GM06990 (cell line): ENCODE measurements at places on chromosomes 16 and 17.

DNA sequence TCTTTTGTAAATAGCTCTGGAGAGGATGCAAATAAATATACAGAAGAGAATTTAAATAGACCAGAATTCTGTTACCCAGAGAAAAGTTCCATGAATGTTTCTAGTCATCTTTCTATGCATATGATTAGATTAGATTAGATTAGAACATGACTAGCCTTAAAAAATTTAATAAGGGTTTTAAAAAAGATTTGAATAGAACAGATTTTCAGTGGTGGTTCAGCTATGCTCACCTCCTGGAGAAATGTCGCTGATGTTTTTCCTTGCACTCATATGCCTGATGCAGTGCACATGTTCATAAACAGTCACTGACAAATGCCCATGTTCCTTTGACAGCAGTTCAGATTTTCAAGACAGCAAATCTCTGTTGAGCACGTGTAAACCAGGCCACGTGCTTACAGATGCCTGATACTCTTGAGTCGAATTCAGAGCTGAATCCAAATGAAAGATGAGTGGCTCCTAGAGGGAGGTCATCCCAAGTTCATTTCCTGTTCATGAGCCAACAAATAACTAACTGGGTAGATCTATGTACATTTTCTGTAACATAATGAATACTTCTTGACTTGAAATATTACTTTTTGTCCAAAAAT, 19.9 kb upstream of the RAB11FIP4 start:
- no peak for DNase-seq

GRCh38 chr17:17831208-17832031, 5.4 kb downstream of the SREBF1 start:
- no peak for DNase-seq

GRCh38 chr17:59375857-59376256, 44.4 kb downstream of the YPEL2 start:
- no peak for DNase-seq

- no peak for DNase-seq
Observed at GRCh38 chr17:1147664-1148063, 32.1 kb downstream of the ABR start.

DNA sequence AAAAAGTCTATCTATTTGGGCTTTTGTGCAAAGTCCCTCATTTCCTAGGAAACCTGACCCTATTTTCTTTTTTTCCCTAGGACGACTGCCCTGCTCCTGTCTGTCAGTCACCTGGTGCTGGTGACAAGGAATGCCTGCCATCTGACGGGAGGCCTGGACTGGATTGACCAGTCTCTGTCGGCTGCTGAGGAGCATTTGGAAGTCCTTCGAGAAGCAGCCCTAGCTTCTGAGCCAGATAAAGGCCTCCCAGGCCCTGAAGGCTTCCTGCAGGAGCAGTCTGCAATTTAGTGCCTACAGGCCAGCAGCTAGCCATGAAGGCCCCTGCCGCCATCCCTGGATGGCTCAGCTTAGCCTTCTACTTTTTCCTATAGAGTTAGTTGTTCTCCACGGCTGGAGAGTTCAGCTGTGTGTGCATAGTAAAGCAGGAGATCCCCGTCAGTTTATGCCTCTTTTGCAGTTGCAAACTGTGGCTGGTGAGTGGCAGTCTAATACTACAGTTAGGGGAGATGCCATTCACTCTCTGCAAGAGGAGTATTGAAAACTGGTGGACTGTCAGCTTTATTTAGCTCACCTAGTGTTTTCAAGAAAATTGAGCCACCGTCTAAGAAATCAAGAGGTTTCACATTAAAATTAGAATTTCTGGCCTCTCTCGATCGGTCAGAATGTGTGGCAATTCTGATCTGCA, 12.9 kb downstream of the TMEM98 start:
- DNase-seq = no peak

GRCh38 chr17:63665527-63666214, 34.3 kb downstream of the LIMD2 start:
- DNase-seq = no peak

- DNase-seq = no peak
Observed at GRCh38 chr17:19424934-19425868, 14.2 kb downstream of the RNF112 start.

DNA sequence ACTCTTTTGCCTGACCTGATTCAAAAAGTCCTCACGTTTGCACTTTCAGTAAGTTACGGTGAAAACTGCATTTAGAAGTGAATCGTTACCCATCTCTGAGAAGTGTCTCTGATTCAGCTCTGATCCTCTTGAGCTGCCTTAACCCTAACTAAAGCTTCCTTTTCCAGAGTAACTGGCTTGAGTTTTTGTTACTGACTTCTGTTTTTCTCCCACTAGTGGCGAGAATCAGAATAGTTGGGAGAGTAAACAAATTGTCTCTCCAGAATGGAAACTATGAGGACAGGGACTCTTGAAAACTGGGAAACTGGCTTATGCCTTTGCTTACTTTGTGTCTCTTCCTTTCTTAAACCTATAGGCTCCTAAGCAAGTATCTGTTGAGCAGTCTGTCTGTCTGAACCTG, 31.3 kb upstream of the KPNB1 start:
- DNase-seq = no peak

GRCh38 chr17:8910969-8911604, 43.6 kb upstream of the PIK3R6 start:
- DNase-seq = no peak

DNA sequence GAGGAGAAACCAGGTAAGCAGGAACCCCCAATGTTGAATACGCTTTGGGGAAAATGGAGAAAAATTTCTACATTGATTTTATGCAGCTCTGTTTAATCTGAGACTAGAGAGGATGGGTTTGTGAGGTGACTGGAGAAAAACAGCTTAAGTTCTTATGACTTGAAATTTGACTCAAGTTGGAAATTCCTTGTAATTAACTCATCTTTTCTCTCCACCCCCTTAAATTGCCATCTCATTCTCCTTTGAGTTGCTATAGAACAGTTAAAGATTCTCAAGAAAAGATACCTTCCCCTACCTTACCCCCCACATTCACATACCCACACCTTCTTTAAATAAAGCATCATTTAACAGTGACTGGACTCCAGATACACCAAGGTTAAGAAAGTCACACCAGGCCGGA, 24.2 kb downstream of the ZNRF1 start:
- DNase-seq = no peak

DNA sequence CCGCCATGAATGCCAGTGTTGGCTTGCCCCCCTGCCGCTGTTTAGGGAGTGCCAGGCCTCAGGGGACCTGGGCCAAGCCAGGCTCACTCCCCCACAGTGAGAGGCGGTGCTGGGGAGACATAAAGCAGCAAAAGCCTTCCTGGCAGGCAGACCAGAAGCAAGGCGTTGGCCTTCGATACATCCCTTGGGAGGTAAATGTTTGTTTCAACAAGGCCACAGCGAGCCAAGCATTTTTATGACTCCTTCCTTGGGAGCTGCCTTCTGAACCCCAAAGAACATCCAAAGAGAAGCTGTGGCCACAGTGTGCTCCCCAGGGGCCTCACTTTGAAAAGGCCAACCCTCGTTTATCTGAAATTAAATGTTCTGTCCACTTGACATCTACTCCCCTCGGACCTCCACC, 119.7 kb upstream of the CIBAR2 start:
- DNase-seq = no peak

DNA sequence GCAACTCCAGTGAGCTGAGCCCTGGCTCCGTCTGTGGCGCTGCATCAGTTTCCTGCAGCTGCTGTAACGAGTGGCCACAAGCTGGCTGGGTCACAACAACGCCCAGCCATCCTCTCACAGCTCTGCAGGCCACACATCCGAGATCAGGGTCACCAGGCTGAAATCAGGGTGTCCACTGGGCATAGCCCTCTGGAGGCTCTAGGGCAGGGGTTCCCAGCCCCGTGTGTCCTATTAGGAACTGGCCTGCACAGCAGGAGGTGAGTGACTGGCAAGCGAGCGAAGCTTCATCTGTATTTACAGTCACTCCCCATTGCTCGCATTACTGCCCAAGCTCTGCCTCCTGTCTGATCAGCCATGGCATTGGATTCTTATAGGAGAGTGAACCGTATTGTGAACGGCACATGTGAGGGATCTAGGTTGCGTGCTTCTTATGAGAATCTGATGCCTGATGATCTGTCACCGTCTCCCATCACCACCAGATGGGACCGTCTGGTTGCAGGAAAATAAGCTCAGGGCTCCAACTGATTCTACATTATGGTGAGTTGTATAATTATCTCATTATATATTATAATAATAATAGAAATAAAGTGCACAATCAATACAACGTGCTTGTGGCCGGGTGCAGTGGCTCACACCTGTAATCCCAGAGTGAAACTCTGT, 176.5 kb downstream of the SEC14L1 start:
- no peak for DNase-seq

DNA sequence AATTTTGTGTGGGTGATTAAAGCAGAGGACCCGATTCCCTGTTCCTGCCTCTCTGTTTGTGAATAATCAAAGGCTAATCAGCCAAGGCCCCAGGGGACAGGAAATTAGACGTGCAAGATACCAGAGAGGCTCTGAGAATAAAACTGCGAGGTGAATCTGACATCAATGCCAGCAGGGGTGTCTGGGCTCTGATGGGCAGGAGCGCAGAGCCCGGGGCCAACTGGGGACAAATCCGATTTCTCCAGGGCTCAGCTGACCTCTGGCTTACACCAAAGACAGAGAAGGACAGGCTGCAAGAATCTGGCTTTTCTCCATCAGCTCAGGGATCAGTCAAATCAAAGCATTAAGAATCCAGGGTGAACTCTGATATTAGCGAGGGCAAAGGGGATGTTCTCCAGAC, 174.3 kb downstream of the XYLT1 start:
- no peak for DNase-seq

- no peak for DNase-seq
Observed at GRCh38 chr16:88064011-88064888, 113.0 kb downstream of the BANP start.

GRCh38 chr17:9247401-9247938, 226.2 kb downstream of the NTN1 start:
- no peak for DNase-seq

DNA sequence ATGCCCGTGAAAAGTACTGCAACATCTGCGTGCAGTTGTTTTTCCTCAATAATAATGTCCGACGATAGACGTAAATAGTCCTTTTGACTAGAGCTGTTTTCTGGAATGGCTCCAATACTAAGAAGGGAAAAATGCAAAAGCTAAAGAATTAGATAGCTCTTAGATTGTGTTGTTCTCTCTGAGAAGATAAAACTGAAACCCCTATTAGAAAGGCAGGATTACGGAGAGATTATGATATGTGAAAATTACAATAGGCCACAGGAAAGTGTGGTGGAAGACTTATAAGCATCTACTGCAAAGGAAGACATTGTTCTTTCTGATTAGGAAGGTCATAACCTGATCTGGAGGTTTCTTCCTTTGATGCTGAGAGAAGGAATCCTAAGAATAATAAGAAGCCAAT, 33.5 kb upstream of the KCNJ16 start:
- no peak for DNase-seq

- no peak for DNase-seq
Observed at GRCh38 chr17:13770702-13771101, 169.0 kb upstream of the HS3ST3A1 start.

GRCh38 chr16:70611224-70611598, 35.1 kb upstream of the IL34 start:
- DNase-seq = no peak

DNA sequence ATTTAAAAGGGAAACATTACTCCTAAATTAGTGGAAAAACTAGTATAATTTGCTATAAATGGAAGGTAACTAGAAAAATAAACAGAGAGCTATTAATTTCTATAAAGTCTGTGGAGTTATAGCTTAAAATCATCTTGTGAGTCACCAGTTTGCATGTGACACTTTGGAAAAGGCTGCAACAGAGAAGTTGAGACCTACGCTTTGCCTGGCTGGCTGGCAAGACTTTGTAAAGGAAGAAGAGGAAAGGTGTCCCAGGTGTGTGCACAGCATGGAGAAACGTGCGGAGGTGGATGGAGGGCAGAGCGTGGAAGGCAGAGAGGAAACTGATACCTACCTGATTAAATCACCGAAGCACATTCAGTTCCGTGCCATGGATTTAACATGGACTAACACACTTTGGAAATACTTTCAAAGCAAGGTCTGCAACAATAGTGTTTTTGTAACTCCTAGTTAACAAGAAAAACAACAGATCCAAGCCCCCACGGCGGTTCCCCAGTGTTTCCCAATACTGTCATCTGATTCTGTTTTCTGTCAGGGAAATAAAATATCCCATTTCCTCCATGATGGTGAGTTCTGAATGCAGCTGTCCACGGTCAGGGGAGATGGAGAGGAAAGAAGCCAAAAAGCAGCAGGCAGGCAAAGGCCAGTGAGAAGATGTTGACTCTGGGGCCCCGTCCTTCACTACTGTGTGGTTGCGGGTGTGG, 134.8 kb downstream of the XYLT1 start:
- DNase-seq = no peak

GRCh38 chr16:57192146-57192545, 6.0 kb downstream of the RSPRY1 start:
- no peak for DNase-seq

GRCh38 chr16:31428279-31428597, at the start of gene COX6A2:
Gene COX6A2, minus strand, starts transcription at chr16:31428360. Its CDS starts 35 bp downstream, at chr16:31428325.
- no peak for DNase-seq

DNA sequence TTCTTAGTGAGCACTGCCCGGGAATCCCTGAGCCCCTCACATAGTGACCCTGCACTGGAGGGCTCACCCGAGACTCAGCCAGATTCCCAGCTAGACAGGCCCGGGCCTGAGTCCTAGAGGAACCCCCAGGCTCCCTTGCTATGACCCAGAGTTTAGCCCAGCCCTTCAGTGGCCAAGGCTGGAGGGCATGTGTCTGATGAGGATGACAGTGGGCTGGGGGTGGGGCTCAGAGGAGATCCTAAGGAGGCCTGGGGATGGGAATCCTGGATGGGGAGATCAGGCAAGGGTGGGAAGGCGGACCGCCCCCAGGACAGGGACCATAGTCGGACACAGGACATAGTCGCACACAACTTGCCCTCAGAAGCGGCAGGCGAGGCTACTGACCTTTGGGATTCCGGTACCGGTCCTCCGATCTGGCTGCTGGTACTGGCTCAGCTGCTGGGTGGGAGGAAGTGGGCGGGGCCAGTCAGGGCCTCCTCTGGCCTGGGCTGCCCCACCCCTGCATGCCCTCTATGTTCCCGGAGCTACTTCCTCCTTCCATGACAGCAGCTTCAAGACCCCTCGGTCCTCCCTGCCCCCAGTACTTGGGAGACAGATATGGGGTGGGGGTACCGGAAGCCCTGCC, 1.1 kb downstream of the CD79B start:
- DNase-seq = peak; percentile 74

DNA sequence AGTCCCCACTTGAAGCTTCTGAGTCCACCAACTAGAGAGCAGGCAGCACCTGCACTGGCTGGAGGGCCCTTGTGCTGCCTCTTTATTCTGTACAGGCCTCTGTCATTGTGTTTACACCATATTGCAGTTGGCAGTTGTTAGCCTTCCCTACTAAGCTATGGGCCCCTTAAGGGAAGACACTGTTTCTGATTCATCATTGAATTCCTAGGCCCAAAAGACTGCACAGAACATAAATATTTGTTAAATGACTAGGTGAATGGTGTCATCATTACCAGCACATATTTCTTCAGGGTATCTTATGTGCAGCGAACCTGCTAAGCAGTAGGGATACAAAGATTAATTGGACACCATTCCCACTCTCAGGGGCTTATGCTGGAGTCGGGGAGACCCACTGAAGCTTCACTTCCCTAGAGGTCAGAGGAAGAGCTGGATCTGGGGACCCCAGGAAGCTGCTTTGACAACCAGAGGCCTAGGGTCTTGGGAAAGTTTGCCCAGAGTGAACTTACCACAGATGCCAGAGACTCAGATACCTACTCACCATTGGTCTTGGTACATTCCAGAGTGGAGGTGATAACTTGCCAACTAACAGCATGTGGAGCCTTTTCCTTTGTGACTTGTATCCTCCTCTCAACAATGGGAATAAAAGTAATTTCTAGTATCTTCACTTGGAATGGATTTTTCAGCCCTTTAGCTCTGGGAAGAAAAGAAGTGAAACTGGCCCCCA, 28.7 kb upstream of the DDX52 start:
- no peak for DNase-seq
